Muscle of arm (tissue), 14 donors: ENCODE measurements at places on chromosomes 16 and 17.

GRCh38 chr16:29676989-29677785 lies 1.8 kb upstream of the QPRT start:
- no peak for DNase-seq

- DNase-seq: no peak
Measured at GRCh38 chr17:58593123-58593522, 78.7 kb upstream of the MTMR4 start.

DNA sequence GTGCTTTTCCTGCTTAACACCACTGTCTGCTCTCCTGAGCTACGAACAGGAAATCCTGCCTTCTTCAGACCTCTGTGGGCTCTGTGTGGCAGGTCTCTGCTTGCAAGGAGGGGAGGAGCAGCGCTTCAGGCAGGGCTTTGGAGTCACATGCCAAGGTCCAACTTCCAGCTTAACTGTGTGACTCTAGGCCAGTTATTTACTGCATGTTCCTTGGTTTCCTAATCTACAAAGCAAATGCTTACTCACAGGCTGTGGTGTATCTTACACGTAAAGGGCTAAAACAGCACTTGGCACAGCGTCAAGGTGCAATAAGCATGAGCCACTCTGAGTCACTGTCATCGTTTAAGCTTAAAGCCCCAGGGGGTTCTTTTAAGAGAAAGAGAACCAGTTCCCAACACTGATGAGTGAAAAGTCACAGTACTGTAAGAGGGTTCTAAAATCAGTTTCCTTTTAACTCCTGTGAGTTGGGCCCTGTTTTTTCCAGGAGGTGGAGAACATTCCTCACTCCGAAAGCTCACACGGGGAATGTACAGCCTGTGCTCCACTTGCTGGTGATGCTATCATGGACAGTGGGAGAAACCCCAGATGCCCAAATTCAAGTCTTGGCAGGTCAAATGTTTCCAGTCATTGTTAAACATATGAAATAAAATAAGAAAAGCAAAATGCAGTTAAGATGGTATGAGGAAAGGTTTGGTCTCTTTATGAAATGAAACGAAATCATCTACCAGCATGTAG lies 54.1 kb upstream of the BCAR1 start:
- DNase-seq: no peak

DNA sequence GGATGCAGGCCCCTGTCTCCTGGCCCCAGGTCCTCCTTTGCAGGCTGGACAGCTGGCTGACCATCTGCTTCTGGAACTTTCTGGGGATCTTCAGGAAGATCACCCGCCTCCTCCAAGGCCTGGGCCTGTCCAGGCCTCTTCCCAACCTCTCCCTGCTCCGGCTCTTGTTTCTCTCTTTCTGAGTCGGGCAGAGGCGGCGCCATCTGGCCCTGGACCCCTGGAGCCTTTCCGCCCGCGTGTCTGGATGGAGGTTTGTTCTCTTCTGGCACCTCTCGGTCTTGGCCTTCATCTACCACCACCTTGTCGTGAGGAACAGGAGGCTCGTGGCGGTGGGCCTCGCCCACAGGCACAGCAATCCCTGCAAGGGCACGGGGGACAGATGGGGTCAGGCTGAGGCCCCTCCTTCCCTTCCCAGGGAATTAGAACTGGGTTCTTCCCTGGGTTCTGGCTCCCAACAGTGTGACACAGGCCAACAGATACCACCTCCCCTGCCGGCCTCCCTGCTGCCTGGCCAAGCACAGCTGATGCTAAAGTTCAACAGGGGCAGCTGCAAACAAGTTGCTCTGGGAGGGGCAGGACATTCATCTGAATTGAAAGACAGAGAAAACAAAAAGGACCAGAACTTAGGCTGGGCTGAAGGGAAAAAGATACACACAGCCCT lies 13.3 kb downstream of the NDUFAF8 start:
- DNase-seq: no peak

DNA sequence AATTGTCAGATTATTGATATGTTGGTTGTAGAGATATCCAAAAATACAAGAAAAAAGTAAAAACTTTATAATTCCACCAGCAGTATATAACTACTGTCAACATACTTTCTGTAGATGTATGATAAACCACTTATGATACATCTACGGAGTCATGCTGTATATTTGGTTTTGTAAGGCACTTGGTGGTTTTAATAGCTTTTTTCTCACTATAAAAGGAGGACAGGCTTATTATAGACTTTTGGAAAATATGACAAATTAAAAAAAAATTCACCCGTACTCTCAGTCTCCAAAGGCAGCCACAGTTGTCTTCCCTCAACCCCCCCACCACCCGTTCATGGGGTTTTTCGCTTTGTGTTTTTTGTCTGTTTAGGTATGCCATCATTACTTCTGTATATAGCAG lies 14.8 kb downstream of the RAI1 start:
- DNase-seq: no peak

GRCh38 chr16:2855536-2855935 lies 2.4 kb downstream of the PRSS22 start:
- DNase-seq: no peak
